IPS DF 6.9 (cell line): ENCODE measurements at places on chromosomes 16 and 17.
A peak's percentile ranks its signal among the peaks of the same experiment; 100 is the strongest.

DNA sequence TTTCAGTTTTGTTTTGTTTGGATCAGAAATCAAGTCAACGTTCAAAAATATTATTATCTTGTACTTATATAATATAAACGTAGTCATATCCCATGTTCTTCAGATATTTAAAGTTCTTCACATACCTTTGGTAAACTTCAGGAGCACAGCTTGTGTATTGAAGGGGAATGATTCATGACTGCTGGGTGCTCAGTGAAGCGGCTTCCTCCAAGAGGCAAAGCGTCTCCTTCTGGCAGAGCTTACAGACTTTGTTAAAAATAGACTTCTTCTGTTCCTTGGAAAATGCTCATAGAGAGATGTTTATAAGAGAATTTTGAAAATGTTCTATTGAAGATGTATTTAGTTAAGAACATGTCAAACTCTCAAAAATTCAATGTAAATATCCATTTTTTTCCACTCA is 155.6 kb upstream of the CNTNAP4 start:
- no peaks in the 10 kb centered on the region for H3K36me3 ChIP-seq
- no peaks in the 10 kb centered on the region for H3K27me3 ChIP-seq
- H3K4me1 ChIP-seq = no peaks in the 10 kb centered on the region
- DNase-seq = no peak
- no peak overlapping the region for H3K4me3 ChIP-seq
- H3K27ac ChIP-seq = no peak overlapping the region

DNA sequence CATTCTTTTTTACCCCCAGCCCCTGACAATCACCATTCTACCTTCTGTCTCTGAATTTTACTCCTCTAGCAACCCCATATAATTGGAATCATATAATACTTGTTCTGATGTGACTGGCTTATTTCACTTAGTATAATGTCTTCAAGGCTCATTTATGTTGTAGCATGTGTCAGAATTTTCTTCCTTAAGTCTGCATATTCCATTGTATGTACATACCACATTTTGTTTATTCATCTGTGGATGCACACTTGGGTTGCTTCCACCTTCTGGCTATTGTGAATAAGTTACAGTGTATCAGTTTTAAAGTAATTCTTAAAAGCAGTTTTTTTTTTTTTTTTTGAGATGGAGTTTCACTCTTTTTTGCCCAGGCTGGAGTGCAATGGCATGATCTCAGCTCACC is 24.7 kb upstream of the PPM1E start:
- no peak overlapping the region for H3K27ac ChIP-seq
- DNase-seq = no peak
- no peaks in the 10 kb centered on the region for H3K36me3 ChIP-seq
- no peaks in the 10 kb centered on the region for H3K27me3 ChIP-seq

GRCh38 chr16:2822496-2822895 is 5.5 kb downstream of the PRSS21 start:
- DNase-seq = no peak
- no peak overlapping the region for H3K27ac ChIP-seq
- H3K27me3 ChIP-seq = no peaks in the 10 kb centered on the region
- no peak overlapping the region for H3K4me3 ChIP-seq
- H3K36me3 ChIP-seq = no peaks in the 10 kb centered on the region

DNA sequence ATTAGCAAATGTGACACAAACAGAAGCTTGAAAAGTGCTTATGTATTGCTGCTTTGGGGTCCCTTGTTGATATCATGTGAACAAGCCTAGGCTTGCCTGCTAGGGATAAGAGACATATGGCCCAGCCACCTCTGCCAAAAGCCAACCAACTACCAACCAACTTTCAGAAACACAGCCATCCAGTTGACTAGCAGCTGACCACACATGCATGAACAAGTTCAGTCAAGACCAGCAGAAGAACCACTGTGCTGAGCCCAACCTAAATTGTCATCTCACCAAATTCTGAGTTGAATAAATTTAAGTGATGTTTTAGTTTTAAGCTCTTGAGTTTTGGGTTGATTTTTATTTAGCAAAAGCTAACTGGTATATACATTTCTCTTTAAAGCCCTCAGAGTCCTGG is 3.5 kb downstream of the ERN2 start:
- H3K27ac ChIP-seq = no peak overlapping the region
- peaks cover 4% of the 10 kb centered on the region; the same call in 1 of the 2 replicates for H3K27me3 ChIP-seq
- no peaks in the 10 kb centered on the region for H3K36me3 ChIP-seq
- no peak overlapping the region for H3K4me3 ChIP-seq

- H3K27ac ChIP-seq = no peak overlapping the region
- H3K36me3 ChIP-seq = no peaks in the 10 kb centered on the region
- H3K27me3 ChIP-seq = no peaks in the 10 kb centered on the region
Observed at GRCh38 chr16:10168258-10168657, 14.0 kb downstream of the GRIN2A start.

- H3K4me1 ChIP-seq = no peaks in the 10 kb centered on the region
- no peaks in the 10 kb centered on the region for H3K27me3 ChIP-seq
- H3K36me3 ChIP-seq = no peaks in the 10 kb centered on the region
- no peak overlapping the region for H3K4me3 ChIP-seq
- no peak overlapping the region for H3K27ac ChIP-seq
- no peak for DNase-seq
Observed at GRCh38 chr17:35152421-35153140, 5.0 kb downstream of the UNC45B start.

DNA sequence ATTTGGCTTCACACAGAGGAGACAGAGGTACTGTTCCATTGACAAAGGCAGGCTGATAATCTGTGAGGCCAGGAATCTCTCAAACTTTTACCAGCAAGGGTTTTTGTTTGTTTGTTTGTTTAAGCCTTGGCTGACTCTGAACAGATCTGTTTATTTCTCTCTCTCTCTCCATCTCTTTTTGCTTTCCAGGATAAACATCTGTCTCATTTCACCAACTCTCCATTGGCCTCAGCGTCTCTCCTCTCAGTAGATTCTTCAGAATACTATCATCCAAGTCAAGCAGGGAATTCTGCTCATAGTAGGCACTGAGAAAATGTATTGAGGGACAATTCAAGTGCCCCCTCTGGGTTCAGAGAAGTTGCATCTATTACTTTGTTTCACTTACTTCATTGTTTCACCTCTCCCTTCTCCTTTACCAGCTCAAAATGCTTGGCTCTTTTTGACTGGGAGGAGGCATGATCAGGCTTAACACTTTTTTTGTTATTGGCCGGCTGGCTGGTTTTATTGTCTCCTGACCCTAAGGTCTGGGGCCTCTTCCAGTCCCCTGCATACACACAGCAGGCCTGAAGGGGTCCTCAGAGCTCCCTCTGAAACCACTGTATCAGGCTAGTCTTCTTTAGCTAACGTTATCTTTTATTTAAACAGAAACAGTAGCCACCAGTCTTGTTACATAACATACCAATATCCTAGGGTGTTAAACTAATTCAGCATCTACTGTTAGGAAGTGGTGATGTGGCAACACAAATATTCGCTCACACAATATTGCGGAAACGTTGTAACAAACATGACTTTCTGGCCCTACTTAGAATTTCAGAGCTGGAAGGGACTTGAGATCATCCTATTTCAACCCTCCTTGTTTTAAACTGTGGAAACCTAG is 2.0 kb upstream of the YPEL2 start:
- no peak overlapping the region for H3K4me3 ChIP-seq
- no peaks in the 10 kb centered on the region for H3K36me3 ChIP-seq
- no peak for DNase-seq
- peaks cover 4% of the 10 kb centered on the region; the same call in 1 of the 2 replicates for H3K4me1 ChIP-seq
- H3K27ac ChIP-seq = no peak overlapping the region

DNA sequence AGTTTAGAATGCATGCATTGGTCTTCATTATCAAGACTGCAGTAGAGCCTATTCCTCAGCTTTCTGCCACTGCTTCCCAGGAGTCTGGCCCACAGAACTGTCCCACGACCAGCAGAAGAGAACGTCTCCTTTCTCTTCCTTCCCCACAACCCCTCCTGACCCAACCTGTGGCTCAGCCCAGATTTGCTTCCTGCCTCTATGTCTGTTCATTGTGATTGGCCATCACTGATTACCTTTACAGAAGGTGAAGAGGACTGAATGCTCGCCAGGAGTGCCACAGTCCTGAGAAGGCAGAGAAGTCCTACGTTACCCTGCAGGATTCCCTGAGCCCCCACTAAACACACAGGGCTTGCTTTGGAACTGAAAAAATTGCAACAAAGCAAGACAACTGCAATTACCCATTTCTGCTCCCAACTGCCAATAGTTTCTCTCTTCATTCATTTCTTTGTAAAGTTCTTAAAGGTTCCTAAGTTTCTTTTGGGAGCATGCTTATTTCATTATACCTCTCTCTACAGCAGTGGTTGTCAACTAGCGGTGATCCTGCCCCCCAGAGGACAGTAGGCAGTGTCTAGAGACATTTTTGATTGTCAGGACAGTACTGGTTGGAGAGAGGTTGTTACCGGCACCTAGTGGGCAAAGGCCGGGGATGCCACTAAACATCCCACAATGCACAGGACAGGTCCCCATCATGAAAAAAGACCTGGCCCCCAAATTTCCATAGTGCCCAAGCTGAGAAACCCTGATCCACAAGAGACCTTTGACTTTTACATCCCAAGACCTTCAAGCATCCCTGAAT is 4.5 kb upstream of the NAT9 start:
- peak; percentile 22 for DNase-seq
- H3K36me3 ChIP-seq = no peaks in the 10 kb centered on the region
- H3K4me1 ChIP-seq = no peaks in the 10 kb centered on the region
- H3K27ac ChIP-seq = no peak overlapping the region
- no peaks in the 10 kb centered on the region for H3K27me3 ChIP-seq

DNA sequence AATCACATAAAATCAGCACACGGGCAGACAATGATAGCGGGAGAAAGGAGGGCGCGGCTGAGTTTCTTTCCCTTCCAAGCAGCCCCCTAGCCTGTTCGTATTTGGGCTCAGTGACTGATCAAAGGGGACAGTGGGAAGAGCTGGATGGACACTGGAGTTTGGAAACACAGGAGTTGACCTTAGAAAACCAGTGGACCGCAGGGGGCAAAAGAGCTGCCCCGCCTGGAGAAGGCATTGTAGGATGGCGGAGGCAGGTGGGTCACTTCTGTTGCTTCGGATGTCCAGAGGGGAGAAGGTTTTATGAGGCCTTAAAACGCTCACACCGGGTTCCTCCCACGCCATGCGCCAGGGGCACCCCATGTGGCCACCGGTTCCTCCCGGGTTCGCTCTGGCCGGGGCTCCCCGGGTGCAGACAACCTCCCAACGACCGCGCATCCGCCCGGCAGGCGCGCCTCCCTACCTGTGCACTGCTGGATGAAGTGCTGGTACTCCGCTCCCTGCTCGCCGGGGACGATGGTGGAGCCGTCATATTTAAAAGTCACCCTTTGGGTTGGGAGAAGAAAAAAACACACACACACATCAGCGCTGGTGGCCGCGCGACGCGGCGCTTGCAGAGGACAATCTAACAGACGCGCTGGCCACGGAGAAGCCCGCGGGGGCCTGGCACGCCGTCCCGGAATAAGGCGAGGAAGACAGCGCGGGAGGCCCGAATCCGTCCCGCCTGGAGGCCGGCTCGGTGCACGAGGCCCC is 662 bp downstream of the COTL1 start:
- H3K36me3 ChIP-seq = peaks cover 2% of the 10 kb centered on the region; the same call in 1 of the 2 replicates
- H3K27me3 ChIP-seq = no peaks in the 10 kb centered on the region
- H3K4me1 ChIP-seq = peaks cover 5% of the 10 kb centered on the region; the same call in 1 of the 2 replicates
- no peak overlapping the region for H3K27ac ChIP-seq
- peak overlapping the region; percentile 77 for H3K4me3 ChIP-seq

DNA sequence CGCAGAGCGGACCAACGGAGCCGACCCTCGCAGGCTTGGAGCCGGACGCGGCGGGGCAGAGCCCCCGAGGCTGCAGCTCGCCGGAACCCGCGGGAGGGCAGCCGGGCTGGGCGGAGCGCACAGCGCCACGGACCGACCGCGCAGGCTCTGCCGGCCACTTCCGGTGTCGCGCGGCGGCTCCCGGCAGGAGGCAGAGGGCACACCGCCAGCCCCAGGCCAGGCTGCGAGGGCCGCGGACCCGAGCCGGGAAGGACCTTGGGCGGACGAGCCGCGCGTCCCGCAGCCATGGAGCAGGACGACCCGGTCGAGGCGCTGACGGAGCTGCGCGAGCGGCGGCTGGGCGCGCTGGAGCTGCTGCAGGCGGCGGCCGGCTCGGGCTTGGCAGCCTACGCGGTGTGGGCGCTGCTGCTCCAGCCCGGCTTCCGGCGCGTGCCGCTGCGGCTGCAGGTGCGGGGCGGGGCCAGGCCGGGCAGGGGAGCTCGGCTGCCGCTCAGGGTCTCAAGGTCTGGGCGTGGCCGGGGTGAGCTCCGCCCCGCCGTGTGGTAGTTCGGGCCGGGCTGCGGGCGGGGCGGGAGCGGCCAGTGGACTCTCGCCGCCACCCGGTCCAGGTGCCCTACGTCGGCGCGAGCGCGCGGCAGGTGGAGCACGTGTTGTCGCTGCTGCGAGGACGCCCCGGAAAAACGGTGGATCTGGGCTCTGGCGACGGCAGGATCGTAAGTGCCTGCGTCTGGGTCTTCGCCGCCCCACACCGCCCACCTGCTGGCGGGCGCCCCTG is at the start of gene ANTKMT:
ANTKMT (plus strand) TSS at position 157 of the 775 bp plus-strand sequence; CDS start at position 286, 129 bp downstream.
- H3K36me3 ChIP-seq = no peaks in the 10 kb centered on the region; the same call in 1 of the 2 replicates
- H3K4me1 ChIP-seq = peaks cover 7% of the 10 kb centered on the region; the same call in 1 of the 2 replicates
- no peak for DNase-seq
- no peaks in the 10 kb centered on the region for H3K27me3 ChIP-seq

DNA sequence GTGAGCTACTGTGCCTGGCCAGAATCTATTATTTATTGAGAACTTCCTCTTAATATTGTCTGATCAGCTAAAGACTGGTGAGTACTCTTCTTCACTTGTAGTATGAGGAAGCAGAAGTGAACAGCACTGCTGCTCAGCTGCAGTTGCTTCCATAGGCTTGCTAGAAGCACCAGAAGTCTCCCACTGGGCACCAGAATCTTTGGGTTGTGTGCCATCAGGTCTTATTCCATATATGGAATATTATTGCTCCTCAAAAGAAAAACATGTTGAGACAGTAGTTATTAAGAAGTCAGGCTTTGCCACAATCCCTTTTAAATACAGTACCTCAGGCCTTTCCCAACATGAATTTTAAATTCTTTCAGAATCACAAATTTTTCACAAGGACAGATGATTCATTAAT is 17.2 kb downstream of the SNTB2 start:
- H3K4me3 ChIP-seq = no peak overlapping the region
- H3K27me3 ChIP-seq = no peaks in the 10 kb centered on the region
- no peak for DNase-seq
- H3K27ac ChIP-seq = no peak overlapping the region
- no peaks in the 10 kb centered on the region for H3K36me3 ChIP-seq
- no peaks in the 10 kb centered on the region for H3K4me1 ChIP-seq

DNA sequence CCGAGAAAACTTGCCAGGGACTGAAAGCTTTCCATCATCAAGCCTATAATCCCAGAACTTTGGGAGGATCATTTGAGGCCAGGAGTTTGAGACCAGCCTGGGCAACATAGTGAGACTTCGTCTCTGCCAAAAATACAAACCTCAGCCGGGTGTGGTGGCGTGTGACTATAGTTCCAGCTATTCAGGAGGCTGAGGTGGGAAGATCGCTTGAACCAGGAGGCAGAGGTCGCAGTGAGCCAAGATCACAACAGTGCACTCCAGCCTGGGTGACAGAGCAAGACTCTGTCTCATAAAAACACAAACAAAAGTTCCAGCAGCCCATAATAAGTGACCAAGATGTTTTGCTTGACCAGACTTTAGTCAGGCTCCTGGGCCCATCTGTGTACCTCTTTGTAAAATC is 1.9 kb downstream of the MEAK7 start:
- H3K36me3 ChIP-seq = no peaks in the 10 kb centered on the region
- no peak overlapping the region for H3K4me3 ChIP-seq

GRCh38 chr17:5014357-5014756 is 16.6 kb downstream of the KIF1C start:
- no peak for DNase-seq
- peaks cover 30% of the 10 kb centered on the region for H3K36me3 ChIP-seq
- H3K4me1 ChIP-seq = no peaks in the 10 kb centered on the region
- H3K27ac ChIP-seq = no peak overlapping the region

GRCh38 chr17:49349541-49349940 is 12.5 kb downstream of the ZNF652 start:
- H3K27ac ChIP-seq = no peak overlapping the region
- H3K27me3 ChIP-seq = no peaks in the 10 kb centered on the region
- H3K36me3 ChIP-seq = no peaks in the 10 kb centered on the region; the same call in 1 of the 2 replicates
- H3K4me3 ChIP-seq = no peak overlapping the region
- no peaks in the 10 kb centered on the region for H3K4me1 ChIP-seq
